ENCODE measurements at places on chromosomes 6 and 20.

DNA sequence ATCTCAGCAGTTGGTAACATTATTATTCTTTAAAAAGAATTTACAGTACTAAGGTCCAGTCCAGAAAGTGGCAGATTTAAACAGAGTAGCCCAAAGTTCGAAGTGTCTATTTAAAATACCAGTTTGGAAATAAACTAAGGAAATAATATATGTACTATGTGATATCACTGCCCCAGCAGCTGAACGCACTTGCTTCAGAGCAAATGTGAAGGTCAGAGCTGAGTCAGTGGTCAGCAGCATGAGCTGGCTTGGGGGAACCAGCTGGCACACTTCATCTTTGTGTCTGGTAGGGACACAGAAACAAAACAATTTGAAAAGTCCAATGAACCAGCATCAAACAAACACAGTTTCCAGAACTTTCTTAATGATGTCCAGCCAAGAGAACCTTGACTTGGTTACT, 15.4 kb downstream of the TMEM14B start:
- DNase-seq: no peak

- no peak for DNase-seq
Observed at GRCh38 chr6:74607934-74608333, 597.9 kb downstream of the COL12A1 start.

DNA sequence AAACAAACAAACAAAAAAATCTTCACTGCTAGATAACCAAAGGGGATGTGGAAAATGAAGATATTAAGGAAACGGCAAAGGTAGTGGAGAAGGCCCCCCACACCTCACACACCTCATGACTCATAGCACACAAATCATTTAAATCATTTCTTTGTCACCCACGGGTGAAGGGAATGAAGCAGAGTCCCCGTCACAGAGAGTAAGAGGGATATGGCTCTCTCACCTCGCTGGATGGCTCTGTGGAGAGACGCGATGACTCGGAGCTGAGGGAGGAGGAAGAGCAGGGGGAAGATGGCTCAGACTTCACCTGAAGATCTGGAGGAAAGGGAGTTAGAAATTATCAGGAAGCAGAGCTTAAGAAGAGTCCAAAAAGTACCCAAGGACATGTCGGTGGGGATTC, 1.2 kb downstream of the ATF6B start:
- DNase-seq: peak; percentile 46

- no peak for DNase-seq
Observed at GRCh38 chr20:54320148-54320607, 112.3 kb downstream of the PFDN4 start.

- no peak for DNase-seq
Observed at GRCh38 chr6:14856177-14856576, 389.7 kb upstream of the JARID2 start.

DNA sequence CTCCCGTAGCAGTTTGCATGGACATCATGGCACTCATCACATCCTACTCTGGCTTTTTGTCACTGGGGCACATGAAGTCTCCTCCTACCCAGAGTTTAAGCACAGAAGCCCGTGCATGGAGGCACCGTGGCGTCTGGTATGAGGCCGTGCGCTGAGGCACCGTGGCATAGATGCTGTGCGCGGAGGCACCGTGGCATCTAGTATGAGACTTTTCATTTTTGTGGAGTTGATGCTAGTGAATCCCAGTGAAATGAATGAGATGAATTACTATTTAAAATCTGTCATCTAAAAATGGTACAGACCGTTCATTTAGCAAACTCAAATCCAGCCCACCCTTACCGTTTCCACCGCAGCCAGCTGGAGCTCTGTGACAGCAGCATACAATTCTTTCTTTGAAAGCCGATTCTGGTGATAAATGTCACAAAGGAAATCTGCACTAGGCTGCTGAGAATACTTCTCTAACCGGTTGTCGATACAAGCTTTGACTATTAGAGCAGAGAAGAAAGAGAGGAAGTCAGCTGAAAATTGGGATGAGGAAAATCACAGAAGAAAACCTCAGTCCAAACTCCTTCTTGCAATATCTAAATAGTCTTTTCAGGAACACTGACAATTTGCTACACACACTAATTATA, 11.3 kb downstream of the CYP24A1 start:
- DNase-seq: peak; percentile 22

DNA sequence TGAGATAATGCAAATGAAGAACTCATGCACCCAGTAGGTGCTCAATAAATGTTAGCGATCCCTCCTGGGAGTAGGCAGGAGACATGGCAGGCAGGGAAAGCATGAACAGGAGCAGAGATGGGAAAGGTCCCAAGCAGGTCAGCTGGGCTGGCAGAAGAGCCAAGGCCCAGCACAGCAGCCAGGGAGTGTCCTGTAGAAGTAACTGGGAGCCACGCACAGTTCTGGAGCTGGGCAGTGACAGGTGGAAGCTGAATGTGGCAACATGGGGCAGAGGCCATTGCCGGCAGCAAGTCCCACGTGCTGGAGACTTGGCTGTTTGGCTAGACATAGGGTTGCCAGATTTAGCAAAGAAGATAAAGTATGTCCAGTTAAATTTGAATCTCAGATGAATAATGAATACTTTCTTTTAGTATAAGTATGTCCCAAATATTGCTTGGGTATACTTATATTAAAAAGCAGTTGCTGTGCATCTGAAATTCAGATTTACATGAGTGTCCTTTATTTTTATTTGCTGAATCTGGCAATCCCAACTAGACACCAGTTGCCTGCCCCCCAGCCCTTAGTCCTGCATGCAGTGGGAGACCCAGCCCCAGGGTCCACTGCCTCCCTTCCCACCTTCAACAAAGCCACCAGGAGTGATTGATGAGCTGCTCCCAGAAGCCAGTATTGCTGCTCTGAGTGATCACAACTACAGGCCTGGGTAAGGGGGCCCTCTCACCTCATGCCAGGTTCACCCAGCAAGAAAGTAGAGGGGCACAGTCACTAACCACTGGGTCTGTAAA, 3.7 kb upstream of the LPIN3 start:
- DNase-seq: no peak

DNA sequence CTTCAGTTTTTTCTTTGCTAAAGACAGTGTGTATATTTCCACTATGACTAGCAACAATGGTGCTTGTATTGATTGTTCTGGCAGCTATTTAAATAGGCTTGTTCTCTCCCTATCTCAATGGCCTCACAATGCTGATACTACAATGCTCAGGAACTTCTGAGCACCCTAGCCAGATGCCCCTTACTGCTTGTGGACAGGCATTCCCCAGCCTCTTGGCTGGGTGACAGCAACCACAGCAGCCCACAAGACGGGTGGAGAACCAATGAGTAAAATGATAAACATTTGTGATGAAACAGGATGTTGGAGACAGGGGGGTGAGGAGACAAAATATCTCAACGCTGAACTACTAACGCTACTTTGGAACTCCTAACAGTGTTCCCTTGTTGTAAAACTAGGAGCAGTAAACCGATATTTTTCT, 42.3 kb downstream of the HIVEP2 start:
- DNase-seq: no peak

DNA sequence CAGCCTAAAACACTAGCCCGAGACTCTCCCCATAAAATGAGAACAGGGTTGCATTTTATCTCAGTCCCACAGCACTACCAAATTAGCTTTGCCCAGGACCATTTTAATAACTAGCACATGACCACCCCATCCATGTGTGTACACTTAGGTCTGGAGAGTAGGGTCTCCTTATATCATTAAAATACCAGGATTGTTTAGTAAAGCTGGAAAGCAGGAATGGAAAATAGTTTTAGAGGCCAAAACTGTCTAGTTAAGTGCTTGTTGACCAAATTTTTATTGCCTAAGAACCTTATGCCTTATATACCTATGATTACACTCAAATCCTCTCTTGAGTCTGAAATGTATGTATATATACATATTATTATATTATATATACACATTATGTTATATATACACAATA, 608.4 kb downstream of the HDGFL1 start:
- no peak for DNase-seq

DNA sequence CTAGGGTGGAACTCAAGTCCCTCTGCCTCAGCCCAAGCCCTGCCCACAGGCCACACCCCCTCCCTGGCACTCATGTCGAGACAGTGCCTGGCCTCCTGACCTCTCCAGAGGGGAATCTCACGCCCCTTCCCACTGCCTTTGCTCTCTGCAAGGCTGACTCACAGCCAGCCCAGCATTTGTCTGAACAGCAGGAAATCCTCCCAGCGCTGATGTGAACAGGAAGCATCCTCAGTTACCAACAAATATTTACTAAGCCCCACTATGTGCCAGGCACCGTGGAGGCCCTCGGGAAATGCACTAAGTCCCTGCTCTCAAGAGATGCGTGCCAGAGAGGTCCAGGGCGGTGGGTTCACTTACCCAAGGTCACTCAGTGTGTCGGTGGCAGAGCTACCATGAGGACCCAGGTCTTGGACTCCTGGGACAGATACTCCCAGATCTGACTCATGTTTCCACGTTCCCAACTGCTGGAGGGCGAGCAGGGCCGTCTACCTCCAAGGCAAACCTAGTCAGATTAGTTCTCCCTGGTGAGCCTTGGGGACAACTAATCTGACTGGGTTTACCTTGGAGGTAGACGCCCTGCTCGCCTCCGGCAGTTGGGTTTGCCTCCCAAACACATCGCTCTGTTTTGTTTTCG, 7.8 kb downstream of the ADA start:
- DNase-seq: no peak

- DNase-seq: no peak
Observed at GRCh38 chr6:35919085-35919826, 1.6 kb downstream of the SRPK1 start.

DNA sequence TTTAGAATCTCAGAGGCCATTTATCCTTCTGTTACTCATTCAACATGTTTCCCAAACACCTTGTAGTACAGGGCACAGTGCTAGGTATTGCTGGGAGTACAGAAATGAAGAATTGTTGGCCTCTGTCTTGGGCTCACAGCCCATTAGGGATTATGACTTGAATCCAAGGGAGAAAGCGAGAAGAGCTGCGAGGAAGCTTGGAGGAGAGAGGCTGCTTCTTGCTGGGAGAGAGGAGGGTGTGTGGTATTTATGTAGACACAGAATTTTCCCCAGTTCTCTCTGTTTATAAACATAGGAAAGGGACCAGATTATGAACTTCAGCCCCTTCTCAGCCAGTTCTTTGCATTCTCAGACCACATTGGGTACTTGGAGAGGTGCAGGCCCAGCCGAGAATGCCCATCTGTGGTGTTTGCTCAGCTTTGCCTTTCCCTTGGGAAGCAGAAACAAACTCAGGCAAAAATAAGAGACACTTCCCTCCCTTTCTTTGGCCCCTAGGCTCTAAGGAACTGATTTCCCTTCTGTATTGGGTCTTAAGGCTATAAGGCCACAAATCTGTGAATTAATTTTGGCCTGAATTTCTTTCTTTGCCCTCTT, 17.9 kb downstream of the CHMP4B start:
- no peak for DNase-seq

- no peak for DNase-seq
Observed at GRCh38 chr6:170464524-170464979, 88.6 kb downstream of the PSMB1 start.

DNA sequence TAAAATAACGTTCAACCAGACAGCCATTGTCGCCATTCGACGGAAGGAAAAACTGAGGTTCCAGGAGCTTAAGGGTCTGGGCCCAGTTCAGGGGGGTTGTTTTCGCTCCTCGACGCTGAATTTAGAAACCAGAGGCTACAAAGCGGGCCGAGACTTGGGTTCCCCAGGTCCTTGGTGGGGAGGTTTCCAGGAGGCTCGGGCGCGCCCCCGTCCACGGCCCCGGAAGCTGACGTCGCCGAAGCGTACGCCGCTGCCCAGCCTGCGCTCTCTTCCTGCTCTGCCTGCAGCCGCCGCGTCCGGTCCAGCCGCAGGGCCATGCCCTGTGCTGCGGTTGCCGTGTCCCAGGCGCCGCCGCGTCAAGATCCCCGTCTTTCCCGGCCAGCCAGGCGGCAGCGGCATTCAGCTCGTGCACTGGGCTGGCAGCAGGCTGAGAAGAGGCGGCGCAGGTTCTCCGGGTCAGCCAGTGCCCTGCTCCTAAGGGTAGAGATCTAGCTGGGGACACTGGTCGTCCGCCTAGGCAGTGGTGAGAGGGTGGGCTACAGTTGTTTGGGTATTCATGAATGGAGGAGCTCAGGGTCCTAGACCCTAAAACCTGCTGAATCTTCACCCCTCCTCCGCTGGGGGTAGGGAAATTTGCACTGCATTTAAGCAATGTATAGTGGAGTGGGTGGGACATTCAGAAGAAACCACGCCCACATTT, 901 bp upstream of the TRIM26 start:
- peak; percentile 49 for DNase-seq

DNA sequence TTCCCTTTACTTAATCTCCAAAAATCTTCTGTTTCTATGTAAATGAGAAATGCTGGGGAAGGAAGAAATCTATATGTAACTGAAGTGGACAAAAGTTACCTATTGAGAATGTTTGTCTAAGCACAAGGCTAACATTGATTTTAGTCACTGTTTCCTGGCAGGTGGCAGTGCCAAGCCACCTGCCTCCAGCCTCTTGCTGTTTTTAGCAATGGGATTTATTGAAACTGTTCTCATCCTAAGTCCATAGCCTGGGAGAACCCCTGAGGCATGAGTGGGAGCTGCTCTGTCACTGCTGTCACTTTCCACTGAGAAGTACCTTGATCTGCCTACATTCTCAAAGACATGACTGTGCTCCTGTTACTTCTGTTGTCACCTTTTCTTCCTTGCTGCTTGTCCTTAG, 14.7 kb downstream of the ENPP3 start:
- DNase-seq: no peak

GRCh38 chr20:53322651-53323050, 271.0 kb downstream of the ZNF217 start:
- DNase-seq: no peak

GRCh38 chr6:27866357-27867050, 45.7 kb downstream of the OR2B2 start:
- DNase-seq: no peak

GRCh38 chr6:118889163-118889562, 4.8 kb upstream of the ASF1A start:
- no peak for DNase-seq

DNA sequence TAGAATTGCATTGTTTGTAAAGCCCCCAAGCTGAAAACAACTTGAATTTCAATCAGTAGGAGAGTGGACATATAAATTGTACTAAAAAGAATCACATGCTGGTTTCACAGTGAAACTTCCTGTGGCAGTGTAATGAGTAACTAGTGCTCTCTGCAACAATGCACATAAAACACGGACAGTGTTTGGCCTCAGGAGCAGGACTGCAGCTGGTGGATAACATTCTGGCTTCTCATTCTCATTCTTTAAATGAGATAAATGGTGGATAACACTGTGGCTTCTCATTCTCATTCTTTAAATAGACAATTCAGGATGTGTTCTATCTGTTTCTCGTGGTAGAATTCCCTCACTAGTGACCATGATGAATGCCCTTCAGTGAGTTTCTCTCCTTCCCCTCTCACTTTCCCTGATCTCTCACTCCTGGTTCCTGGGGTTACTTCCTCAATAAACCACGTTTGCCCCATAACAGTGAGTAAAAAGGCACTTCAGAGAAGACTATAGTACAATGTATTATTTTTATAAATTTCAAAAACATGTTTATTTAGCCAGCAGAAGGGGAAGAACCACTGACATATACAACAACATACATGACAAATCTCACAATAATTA, 59.9 kb downstream of the SLC22A2 start:
- DNase-seq: no peak

- no peak for DNase-seq
Observed at GRCh38 chr6:56692523-56693245, 50.0 kb upstream of the DST start.

Data from nucleus accumbens (tissue), 56 donors.